Fibroblast of upper back skin (primary cell): ENCODE measurements at places on chromosomes 1 and 21.

GRCh38 chr1:229672246-229672645 lies 46.2 kb downstream of the URB2 start:
- no peak for DNase-seq

DNA sequence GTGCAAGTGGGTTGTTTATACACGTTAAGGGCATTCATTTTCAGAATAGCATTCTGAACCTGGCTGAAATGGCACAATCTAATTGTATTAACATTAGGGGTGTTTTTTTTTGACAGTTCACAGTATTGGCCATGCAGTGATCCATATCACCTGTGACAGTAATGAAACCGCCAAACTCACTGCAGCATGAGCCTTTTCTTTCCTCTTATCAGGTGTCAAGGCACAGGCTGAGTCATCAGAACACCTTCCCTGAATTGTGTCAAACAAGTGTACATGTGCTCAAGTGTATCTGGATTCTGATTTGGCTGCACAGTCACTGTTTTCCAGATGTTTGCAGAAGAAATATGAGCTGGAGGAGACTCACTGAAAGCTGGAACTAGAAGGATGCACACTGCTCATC lies 47.7 kb upstream of the C8B start:
- DNase-seq: no peak

GRCh38 chr1:10267921-10268320 lies 57.6 kb downstream of the KIF1B start:
- no peak for DNase-seq

DNA sequence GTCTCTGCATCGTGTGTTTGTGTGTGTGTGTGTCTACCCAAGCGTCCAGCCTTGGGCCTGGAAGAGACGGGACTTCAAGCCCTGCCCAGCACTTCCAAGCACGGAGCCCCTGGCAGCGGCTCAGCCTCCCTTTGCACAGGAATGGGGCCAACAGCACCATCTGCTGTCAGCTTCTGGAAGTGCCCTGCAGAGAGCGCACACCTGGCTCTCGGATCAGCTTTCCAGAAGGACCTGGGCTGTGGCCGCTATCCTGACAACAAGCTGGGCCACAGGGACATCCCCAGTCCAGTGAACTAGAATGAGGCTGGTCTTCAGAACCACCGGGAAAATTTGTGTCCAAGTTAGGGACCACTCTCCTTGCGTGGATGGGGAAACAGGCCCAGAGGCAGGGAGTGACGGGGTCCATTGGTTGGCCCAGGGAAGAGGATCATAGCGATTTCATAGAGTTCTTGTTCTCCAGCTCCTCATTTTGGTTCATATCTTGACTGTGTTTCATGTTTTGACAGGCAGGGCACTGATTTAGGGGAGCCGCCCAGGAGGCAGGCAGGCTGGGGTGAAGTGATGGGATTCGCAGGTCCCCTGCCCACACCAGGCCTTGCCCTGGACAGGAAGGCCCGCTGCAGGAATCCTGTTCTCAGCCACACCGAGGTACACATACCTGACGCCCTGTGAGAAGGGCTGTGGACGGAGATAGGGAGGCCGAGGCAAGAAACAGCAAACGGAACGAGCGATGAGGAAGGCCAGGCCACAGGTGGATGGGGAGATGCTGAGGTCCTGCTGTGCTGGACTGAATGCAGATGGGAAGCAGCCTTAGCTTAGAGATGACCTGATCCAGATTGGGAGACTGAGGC lies 38.4 kb downstream of the TAS1R2 start:
- DNase-seq: peak; percentile 59

- no peak for DNase-seq
These were observed 130.5 kb downstream of the TMEM53 start for GRCh38 chr1:44543786-44544185.
